Renal cortex interstitium (tissue), 15 donors: ENCODE measurements at places on chromosomes 12 and 14.

- DNase-seq: no peak
These were observed 87.7 kb upstream of the PWP1 start for GRCh38 chr12:107597695-107598410.

DNA sequence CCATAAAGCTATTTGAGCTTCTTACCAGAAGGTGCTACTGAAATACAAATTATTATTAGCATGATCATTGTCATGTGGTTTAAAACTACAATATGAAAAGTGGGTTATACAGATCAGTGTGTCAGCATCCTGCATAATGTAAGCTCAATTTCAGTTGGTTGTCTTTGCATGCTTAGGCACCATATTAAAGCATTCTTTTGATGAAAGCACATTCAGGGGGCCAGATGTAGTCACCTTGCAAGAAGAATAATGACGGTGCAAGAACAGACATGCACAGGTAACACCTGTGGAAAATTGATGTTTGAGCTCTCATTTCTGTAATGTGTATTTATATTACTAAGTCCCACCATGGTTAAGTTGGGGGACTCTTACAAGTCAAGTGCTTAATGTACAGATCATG lies 123.9 kb downstream of the PAX9 start:
- no peak for DNase-seq

DNA sequence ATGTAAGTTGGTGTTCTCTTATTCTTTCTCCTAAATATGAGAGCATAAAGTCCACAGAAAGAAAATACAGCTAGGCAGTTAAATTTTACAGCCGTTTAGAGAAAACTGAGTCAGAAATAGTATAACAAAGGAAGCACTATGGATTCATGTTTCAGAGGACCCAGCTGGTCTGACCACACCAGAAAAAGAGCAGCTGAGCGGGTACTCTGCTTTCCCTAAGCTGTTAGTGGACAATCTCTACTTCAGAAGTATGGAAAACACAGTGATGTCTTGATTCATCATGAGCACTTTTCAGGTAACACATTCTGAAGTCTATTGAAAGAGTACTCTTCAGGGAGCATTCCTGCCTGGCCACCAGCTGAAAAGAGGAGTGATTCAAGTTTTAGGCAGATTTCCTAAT lies 12.4 kb downstream of the PPM1H start:
- DNase-seq: no peak

- no peak for DNase-seq
These were observed 101.5 kb downstream of the HELB start for GRCh38 chr12:66403746-66404145.

DNA sequence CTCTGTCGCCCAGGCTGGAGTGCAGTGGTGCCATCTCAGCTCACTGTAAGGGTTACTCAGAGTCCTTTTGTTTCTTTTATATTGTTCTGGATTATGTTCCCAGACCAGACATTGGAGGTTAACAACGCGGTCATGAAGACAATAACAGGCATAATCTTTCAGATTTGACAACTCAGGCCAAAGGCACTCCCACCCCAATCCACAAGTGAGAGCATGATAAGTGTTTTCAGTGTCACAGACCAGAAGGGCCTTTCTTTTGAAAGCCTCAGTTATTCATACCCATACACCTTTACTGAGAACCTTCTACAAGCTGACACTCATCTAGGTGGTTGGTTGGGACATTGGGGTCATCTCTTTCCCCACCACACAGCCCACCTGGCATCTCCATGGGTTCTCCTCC lies 2.9 kb upstream of the TMEM63C start:
- DNase-seq: no peak

- DNase-seq: no peak
These were observed 106.5 kb downstream of the EML1 start for GRCh38 chr14:99899578-99900178.

- no peak for DNase-seq
These were observed 211.4 kb upstream of the RTL1 start for GRCh38 chr14:101114726-101115515.

- no peak for DNase-seq
These were observed 235.5 kb downstream of the ADAMTS20 start for GRCh38 chr12:43316520-43316919.

DNA sequence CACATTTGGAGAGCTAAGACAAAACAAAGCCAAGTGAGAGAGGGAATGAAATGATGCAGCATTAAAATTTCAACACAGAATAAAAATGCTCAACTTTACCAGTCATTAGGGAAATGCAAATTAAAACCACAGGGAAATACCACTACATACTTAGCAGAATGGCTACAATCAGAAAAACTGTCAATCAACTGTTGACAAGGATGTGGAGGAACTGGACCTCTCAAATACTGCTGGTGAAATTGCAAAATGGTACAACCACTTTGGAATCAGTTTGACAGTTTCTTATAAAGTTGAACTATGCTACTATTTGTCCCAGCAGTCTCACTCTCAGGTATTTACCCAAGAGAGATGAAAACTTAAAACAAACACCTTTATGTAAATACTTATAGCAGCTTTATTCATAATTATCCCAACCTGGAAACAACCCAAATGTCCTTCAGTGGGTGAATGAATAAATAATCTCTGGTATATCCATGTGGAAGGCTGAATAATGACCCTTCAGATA lies 43.8 kb upstream of the KTN1 start:
- no peak for DNase-seq

DNA sequence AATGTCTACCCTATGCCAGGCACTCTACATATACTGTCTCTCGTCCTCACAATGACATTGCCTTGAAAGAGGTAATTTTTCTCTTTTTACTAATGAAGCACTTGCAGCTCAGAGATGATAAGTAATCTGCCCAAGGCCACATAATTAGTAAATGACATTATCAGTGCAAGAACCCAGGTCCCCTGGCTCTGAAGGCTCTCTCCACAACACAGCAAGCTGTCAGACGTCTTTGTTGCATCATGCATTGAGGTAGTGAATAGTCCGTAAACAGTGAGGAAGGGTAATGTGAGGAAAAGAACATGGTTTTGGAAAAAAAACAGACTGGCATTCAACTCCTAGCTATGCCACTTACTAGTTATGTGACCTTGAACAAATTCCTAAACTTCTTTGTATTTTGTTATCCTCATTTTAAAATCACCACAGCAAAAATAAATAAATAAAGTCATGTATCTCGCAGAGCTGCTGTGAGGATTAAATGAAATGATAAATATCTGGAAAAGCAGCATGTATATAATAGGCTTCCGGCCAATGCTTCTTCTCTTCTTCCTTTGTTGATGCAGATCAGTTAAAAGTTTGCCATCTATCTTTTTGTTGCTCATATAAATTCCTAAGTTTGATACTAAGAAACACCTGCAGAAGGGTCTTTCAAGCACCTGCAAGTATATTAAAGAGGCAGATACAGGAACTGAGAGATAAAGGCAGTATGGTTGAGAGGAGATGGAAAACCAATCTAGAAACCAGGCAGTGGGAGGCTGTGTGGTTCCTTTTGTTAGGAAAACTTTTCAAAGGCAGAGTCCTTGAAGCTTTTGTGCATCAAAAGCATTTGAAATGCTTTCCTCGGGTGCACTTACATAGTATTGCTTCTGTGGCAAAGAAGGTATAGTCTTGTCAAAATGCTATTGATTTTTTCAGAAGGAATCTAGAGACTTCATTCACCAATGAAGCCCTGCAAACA lies 82.8 kb downstream of the BTG1 start:
- DNase-seq: no peak

GRCh38 chr12:24231298-24231697 lies 281.8 kb upstream of the SOX5 start:
- DNase-seq: no peak

GRCh38 chr12:131473741-131474709 lies 236.9 kb upstream of the SFSWAP start:
- no peak for DNase-seq

GRCh38 chr14:99684410-99684934 lies 374 bp downstream of the CYP46A1 start:
- DNase-seq: no peak

GRCh38 chr12:115984616-115985015 lies 292.9 kb downstream of the MED13L start:
- DNase-seq: no peak

DNA sequence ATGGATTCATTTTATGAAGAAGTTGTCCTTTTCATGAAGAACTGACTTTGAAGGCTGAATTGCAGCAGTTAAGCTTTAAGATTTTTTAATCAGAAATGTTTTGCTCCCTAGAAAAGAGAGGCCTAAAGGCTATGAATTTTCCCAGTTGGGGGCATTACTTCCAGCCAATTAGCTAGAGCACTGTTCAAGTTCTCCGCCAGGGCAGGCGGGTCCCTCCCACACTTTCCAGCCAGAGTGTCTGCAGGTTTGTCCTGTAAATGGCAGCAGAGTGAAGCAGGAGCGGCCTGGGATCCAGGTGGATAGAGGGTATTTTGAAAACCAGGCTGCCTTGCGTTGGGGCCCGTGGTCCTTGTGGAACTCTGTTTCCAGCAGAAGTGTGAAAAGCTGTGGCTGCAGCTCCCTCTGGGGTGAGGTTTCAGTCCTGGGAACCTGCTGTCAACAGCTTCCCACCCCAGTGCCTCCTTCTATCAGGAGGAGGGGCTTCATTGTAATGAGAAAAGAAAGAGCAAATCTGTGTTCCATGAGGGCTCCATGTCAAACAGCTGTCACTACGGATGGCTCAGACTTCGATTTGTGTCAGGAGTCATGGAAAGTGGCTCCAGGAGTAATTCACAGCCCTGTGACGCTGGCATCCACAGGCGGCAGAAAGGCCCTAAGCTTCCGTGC lies 210.7 kb upstream of the TMEM132C start:
- DNase-seq: no peak

DNA sequence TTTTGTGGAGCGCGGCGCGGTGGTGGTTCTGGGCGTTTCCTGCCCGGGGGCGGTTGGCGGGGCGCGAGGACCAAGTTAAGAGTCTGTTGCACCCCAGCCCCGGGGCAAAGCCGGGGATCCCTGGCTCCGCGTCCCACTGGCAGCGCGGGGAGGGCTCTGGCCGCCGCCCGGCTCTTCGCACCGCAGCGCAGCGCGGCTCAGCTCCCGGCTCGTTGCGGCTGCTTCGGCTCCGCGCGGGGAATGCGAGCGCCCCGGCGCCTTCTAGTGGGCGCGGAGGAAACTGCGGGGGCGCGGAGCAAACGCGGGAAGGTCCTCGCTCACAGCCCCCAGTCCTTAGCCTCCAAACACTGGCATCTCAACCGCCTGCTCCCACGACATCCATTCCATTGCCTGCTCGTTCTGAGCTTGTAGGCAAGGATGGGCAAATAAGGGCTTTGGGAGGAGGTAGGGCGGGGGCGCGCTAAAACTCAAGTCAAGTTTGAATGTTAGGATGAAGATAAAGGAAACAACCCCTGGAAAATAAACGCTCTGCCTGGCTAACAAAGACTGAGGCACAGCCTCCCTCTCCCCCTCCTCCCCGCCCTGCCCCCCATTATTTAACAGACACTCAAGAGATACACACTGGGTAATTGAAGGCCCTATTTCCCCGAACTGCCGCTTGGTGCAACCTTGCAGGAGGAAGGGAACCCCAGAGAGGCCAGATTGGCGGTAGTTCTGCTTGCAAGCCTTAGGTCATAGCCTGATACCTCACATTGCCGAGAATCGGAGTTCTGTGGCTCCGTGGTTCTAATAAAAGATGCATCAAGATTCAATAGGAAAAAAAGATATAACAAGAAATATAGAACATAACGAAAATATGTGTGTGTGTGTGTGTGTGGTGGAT lies at the start of gene B4GALNT1:
Gene B4GALNT1 (minus strand): TSS at position 244 of the 883 bp plus-strand sequence. CDS start 1,069 bp downstream, outside the sequence.
- DNase-seq: no peak

GRCh38 chr14:95164506-95164905 lies 7.2 kb upstream of the DICER1 start:
- no peak for DNase-seq

GRCh38 chr14:80607430-80608190 lies 333.9 kb downstream of the CEP128 start:
- DNase-seq: no peak

DNA sequence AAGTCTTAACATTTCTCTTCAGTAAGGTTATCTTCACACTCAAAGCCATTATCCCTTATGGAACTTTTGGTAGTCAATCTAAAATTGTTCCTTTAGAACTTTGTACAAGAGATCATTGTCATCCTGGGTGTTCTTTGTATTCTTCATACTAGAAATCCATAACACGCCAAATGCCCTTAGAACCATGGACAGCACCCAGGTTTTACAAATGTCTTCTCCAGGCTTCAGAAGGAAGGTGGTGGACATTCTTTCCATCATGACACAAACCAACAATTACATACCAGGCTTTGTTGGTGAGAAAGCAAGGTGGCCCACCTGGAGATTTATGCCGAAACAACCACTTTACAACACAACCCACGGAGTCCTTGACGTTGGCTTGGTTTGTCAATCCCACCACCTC lies 365.6 kb upstream of the TBX3 start:
- no peak for DNase-seq

DNA sequence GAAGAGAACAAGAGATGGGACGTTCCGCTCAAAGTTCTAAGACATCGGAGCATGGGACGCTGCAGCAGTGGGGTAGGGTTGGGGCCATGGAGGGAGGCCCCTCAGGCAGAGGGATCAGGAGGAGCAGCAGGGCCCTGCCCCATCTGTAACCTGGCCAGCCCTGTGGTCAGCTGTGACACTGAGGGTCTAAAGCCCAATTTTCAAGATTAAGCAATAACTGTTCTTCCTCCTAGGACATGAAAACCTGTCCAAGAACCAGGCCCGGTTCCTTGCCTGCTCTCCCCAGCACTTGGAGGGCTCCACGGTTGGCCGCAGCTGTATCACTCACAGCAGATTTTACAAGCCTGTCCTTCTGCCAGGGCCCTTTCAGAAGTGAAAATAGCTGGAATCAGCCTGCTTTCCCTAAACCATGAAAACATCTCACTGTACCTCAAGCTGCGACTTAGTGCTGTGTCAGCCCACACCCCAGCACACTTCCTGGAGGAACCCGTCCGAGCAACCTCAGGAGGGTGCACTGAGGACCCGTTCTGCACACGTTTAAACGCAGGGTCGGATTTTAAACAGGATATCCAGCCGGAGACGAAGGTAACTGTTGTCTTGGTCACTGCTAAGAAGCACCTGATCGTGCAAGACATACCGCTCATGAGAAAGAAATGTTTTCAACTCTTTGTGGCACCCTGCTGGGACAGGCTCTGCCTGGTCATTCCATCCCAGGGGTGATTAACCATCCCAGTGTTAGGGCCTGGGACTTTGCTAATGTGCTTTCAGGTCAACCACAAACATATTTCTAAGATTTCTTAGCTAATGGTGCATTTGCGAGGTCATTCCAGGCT lies 201.9 kb upstream of the DIO3 start:
- DNase-seq: no peak

DNA sequence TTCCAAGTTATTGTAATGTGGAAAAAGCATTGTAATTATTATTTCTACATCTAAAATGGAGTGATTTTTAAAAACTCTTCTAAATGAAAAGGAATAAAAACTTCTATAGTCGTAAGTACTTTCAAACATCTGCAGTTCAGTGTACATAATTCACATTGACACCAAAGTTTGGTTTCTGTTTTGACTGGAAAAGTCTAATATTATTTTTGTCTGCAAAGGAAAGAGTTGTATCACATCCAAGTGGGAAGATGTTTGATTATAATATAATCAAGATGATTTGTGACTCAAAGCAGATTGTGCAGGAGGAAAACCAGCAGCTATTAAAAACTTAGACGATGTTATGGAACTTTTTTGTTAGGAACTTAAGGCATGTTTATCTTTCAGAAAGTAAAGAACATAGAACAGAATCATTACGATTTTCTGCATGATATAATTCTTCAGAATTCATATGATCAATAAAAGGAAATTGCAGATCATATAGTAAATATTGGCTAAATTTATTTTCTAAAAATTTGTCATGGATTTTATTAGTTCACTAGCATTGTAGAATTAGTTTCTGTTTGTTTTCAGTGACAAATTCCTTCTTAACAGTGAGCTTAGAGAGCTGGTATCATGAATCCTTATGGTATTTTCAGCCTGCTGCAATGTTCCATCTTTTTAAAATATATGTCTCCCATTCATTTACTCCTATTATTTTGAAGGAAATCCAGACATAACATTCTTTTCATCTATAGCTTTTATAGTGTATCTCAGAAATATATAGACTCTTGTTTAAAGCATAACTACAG lies 145.8 kb downstream of the MIPOL1 start:
- DNase-seq: peak; percentile 5
